H1 (cell line): ENCODE measurements at places on chromosomes 13 and 19. TPM values are rescaled to one million over a fixed set of nuclear protein-coding genes. Genes with fewer than 3 reads are reported as not detected.

The KPNA3 gene
- total RNA-seq = 62.3 and 63.2 TPM in 2 replicates

GRCh38 chr13:80036845-80037504 is 304.0 kb downstream of the SPRY2 start:
- DNase-seq = no peak

DNA sequence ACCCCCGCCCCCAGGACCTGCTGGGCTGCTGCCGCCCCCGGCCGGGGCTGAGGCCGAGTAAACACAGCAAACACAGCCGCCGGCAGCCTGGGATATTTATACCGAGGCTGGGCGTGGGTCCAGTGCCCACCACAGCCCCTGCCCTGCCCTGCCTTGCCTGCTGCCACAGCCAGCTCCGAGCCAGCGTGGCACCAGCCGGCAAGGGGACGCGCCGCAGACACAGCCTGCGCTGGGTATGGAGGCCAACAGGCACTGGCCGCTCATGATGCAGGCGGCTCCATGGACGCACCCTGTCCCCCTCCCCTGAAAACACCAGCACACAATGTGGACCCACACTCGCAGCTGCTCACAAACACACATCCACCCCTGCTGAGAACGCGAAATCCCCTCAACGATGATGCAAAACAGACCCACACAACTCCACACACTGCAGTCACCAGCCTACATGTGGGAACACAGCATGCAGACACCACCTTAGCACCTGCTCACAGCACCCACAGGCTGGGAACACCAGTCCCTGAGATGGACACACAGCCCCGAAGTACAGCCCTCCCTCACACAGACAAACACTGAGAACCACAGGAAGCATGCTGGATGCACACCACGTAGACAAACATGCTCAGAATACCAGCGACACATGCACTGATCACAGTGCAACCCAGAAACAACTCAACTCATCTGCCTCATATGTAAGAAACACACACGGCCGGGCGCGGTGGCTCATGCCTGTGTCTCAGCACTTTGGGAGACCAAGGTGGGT is 16.2 kb downstream of the CCDC97 start:
- no peak for DNase-seq

DNA sequence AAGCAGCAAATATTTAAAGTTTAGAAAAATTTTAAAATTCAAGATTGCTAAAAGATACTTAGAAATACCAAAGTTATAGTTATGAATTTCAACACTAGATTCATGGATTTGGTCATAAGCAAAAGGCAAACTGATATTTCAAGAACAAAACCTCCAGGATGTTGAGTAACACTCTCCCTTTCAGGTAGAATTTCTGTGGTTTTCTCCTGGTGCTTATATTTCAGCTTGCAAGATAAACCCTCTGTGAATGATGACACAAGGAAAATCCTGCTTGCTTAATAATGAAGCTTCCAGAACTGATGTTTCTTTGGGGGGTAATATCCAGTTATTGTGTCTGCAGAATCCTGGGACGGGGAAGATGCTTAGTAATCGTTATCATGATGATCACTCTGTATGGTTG is 320.3 kb upstream of the EDNRB start:
- DNase-seq = no peak

The KIR2DL1 gene
- total RNA-seq = not detected in 2 replicates

The CLEC4M gene
- not detected in 2 replicates for total RNA-seq

GRCh38 chr13:60484865-60485264 is 87.8 kb downstream of the TDRD3 start:
- no peak for DNase-seq

The FOXO1 gene
- total RNA-seq = 56.1 and 56.9 TPM in 2 replicates

DNA sequence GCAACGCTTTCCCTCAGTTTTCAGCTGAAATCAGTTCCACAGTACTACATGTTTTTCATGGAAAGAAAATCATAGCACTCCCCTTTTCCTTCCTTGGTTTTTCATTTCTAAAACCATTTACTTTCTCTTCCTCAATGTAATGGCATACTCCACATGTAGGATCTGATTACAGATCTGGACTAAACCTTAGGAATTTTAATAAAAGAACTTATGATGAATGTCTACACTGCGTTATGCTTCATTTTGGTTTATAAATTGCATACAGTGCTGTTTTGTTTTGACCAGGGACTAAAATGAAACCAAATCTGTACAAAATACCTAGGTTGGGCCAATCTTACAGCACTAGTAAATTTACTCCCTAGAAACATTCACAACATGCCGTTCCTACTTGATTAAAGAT is 589.9 kb downstream of the TBC1D4 start:
- no peak for DNase-seq

The GTF3A gene
- 92.3 and 96.5 TPM in 2 replicates for total RNA-seq

DNA sequence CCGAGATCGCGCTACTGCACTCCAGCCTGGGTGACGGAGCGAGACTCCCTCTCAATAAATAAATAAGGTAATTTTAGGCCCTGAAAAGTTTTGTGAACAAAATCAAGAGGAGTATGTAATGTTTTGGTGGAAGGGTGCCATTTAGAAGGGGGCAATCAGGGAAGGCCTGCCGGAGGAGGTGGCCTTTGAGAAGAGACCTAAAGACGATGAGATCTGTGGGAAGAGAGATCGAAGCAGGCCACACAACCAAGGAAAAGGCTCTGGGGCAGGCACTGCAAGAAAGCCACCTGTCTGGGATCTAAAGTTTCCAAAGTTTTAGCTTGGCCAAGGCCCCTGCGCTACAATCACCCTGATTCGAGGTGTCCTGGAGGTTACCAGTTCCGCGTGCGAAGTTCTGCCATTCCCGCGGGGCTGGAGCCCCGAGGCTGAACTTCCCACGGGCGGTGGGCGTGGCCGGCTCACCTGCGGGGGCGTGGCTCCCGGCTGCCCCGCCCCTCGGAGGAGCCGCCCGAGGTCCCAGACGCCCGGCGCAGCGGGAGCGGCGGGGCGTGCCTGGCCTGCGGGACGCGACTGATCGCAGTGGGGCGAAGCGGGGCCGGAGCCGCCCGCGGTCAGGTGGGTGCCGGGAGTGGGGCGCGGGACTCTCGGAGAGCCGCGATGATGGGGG is at the start of gene KLC3:
KLC3 (plus strand) TSS at position 519 of the 667 bp plus-strand sequence. CDS start 4,792 bp downstream, outside the sequence.
- no peak for DNase-seq

The OR7C1 gene
- total RNA-seq = not detected in 2 replicates

DNA sequence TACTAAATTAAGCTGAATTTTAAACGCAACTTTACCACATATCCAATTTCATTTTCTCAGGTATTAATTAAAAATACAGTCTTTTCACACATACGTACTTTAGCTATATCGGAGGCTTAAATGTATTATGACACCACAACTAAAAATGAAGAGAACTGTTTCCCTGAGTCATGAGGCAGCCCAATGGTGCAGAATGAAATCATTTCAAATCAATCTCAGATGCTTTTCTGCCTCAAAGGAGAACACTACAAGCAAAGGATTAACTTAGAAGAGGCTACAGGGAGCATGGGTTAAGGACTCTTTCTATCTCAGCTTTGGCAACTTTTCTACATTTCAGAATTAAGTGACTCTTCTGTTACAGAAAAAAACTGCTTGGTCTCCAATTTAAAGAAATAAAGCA is 516.3 kb upstream of the HTR2A start:
- no peak for DNase-seq
